Cardiac atrium fibroblast (primary cell): ENCODE measurements at places on chromosomes 16 and 17. TPM values are rescaled to one million over a fixed set of nuclear protein-coding genes. Genes with fewer than 3 reads are reported as not detected.

Gene NLRC3
- total RNA-seq, result under 0.01 TPM in 1 of 2 replicates, not detected in the other

Gene KRTAP4-6
- not detected in 2 replicates for total RNA-seq

Gene NT5M
- 0.49 and 8.3 TPM in 2 replicates for total RNA-seq

Gene CRYM
- total RNA-seq, result not detected in 2 replicates

Gene AOC3
- total RNA-seq, result not detected in 2 replicates

Gene MMP25
- total RNA-seq, result not detected in 2 replicates

Gene ZKSCAN2
- total RNA-seq, result 2.0 and 3.2 TPM in 2 replicates

Gene LRRC75A
- 2.2 and 2.4 TPM in 2 replicates for total RNA-seq

Gene ABCA5
- 6.3 and 7.2 TPM in 2 replicates for total RNA-seq

Gene HBZ
- not detected in 2 replicates for total RNA-seq

Gene PPP1R27
- not detected in 2 replicates for total RNA-seq

Gene PDILT
- total RNA-seq, result 0.18 TPM in 1 of 2 replicates, not detected in the other

Gene FOXN1
- total RNA-seq, result not detected in 2 replicates

Gene TP53TG3C
- not detected in 2 replicates for total RNA-seq

Gene PRR29
- 0.16 and 0.18 TPM in 2 replicates for total RNA-seq

Gene ATP1B2
- 2.9 TPM in 1 of 2 replicates, not detected in the other for total RNA-seq

Gene SP2
- 0.54 and 2.1 TPM in 2 replicates for total RNA-seq

Gene GRIN2A
- total RNA-seq, result not detected in 2 replicates

Gene CDC6
- total RNA-seq, result 5.2 and 9.6 TPM in 2 replicates

Gene HYDIN
- total RNA-seq, result 0.16 and 0.18 TPM in 2 replicates

Gene CBFA2T3
- not detected in 2 replicates for total RNA-seq

Gene HAGHL
- total RNA-seq, result 4.0 and 25.1 TPM in 2 replicates

Gene CD300H
- not detected in 2 replicates for total RNA-seq

Gene KCNJ18
- total RNA-seq, result not detected in 2 replicates

Gene TBC1D3B
- total RNA-seq, result 1.9 TPM in 1 of 2 replicates, not detected in the other

Gene MT4
- not detected in 2 replicates for total RNA-seq

Gene ZPBP2
- not detected in 2 replicates for total RNA-seq

Gene KRT33A
- not detected in 2 replicates for total RNA-seq

Gene PLA2G10
- total RNA-seq, result not detected in 2 replicates

Gene METRN
- total RNA-seq, result 84.7 and 120 TPM in 2 replicates

Gene MT1F
- 0.18 TPM in 1 of 2 replicates, not detected in the other for total RNA-seq

Gene CHD9
- total RNA-seq, result 25.1 and 28.0 TPM in 2 replicates
